ENCODE measurements at places on chromosomes 1 and 21.

GRCh38 chr1:225595974-225596551, 56.9 kb downstream of the ENAH start:
- DNase-seq, result peak; percentile 14

DNA sequence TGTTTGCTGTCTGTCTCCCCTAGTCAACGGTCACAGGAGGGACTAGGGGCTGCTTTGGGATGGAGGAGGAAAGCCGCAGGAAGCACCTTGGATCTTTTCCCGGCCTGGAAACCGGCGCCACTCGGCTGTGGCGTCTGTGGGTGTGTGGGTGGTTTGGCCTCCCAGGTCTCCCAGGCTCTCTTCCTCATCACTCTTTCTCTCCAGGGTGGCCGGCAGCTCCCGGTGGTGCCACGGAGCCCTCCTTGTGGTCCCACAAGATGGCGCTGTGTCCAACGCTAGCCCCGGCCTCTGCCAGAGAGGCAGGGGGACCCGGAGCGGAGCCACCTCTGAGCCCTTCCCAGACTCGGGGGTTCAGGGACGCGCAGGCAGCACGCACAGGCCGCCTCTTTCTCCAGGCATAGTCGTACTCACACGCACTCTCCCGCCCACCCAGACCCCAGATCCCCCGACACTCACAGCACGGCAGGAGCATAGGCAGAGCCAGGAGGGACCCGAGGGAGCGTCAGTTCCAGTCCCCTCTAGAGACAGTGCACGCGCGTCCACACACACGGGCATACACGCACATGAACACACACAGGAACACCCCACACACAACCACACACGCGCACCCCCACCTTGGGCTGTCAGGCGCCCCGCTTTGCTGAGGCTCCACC, 31.2 kb downstream of the CDCP2 start:
- peak; percentile 37 for DNase-seq

GRCh38 chr1:237684236-237684635, 206.5 kb downstream of the ZP4 start:
- DNase-seq, result no peak

DNA sequence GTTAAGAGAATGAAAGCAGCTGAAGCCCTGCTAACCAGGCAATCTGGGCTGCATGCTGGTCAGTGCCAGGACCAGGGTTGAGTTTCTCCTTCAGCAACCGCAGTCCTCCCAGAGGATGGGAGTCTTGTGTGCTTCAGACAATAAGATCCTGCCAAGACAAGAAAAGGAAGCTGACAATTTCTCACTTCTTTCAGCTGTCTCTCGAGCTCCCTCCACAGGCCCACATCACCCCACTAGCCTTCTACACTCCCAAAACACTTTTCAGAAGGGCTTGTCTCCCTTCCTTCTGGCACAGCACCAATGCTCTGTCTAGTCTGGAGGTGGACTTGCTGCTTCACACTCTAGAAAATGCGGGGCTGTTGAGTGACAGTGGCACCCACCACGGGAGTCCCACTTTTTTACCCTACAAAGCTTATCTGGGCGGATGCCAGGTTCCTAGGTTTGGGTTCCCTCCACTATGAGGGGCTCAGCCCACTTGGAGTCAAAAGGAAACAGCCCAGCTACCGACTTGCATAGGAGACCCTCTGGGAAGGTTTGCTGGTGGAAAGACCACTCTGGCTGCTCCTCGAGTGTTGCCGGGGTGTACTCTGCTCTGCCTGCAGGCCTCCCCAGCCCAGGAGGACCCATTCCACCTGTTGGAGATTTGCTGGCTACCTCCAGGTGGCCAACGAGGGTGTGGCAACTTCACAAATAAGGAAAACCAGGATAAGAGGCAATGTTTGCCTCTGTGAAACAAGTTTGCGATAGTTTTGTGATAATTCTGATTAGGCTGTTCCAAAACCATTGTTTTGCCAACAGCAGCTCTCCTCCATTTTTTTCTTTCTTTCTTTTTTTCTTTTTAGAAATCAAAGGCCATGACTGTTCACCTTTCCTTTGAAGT, 68.9 kb downstream of the TENT5C start:
- peak; percentile 45 for DNase-seq

DNA sequence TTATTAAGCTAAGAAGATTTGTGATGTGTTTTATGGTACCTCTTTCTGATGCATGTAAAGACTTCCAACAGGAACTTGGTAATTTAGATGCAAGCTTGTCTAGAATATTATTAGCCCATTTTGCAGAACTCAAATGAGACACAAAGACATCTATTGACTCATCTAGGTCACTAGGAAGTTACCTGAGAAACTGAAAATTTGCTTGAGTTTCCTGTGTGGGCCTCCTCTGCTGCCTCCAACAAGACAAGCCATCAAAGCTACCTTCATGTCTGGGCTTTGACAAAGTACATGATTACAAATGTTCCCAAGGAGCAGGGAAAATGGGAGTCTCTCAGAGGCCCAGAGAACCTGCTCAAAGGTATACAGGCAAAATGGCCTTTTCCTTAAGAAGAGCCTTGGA, 5.6 kb downstream of the RUNX1 start:
- DNase-seq, result no peak

DNA sequence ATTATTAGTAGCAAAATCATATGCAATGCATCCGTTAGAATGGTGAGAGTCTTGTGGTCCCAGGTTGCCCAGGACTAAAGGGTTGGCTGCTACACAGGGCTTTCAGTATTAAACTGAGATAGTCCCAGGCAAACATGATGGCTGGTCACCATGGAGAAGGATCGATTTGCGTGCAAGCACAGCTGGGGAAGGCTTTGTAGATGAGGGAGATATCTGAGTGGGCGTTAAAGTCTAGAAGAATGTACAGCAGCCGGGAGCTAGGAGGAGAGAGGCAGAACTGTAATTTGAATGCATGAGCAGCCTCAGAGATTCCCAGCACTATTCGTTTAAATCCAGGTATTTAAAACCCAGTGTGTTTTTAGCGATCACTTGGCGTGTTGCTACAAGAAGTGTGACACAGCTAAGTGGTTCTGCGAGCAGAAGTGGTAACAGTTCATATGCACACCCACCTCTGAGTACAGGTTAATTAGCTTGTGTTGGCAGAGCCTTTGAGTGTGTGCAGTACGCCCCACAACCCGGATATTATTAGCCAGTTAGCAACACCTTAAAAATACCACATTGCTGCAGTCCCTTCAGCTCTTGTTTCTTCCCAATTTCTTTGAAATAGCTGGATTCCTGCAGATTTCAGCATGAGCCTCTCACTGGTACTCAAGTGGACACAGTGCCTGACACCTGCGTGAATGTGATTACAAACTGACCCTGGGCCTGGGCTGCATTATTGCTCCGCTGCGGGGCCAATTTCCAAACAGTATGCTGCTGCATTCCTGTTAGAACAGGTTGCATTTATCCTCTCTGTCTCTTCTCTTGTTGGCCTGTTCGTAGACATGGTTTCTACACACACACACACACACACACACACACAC, 67.2 kb upstream of the SCAF4 start:
- DNase-seq, result no peak
